ENCODE measurements at places on chromosomes 1 and 21. TPM values are rescaled to one million over a fixed set of nuclear protein-coding genes. Genes with fewer than 3 reads are reported as not detected.
A peak's percentile ranks its signal among the peaks of the same experiment; 100 is the strongest.

GRCh38 chr21:36388835-36389234 lies 3.6 kb downstream of the CHAF1B start:
- DNase-seq, result no peak

- no peak for DNase-seq
Observed at GRCh38 chr1:172487550-172487949, 43.7 kb upstream of the PIGC start.

GRCh38 chr1:92749024-92749634 lies 35.8 kb downstream of the EVI5 start:
- no peak for DNase-seq

DNA sequence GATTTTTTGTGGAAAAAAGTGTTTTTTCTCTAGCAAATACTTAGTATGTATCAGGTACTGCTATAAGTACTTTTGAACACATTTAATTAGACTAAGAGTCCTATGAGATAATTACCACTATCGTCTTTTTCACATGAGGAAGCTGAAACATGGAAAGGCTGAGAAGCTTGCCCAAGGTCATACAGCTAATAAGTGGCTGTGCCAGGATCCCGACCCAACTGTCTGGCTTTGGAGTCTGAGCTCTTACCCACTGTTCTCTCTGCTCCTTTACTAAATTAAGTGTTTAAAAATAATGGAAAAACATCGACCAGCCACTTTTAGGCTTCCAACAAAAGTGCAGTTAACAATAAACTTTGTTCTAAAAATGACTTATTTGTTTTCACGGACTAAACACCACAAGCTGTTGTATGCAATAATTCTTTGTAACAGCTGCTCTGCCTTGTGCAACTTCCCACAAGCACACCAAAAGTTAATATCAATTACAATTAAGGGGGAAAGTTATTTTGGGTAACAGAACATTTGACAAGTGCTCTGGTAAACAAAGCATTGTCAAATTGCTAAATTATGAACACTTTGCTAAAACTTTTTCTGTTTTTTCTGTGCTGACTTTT lies 75.7 kb downstream of the CRB1 start:
- DNase-seq, result no peak

DNA sequence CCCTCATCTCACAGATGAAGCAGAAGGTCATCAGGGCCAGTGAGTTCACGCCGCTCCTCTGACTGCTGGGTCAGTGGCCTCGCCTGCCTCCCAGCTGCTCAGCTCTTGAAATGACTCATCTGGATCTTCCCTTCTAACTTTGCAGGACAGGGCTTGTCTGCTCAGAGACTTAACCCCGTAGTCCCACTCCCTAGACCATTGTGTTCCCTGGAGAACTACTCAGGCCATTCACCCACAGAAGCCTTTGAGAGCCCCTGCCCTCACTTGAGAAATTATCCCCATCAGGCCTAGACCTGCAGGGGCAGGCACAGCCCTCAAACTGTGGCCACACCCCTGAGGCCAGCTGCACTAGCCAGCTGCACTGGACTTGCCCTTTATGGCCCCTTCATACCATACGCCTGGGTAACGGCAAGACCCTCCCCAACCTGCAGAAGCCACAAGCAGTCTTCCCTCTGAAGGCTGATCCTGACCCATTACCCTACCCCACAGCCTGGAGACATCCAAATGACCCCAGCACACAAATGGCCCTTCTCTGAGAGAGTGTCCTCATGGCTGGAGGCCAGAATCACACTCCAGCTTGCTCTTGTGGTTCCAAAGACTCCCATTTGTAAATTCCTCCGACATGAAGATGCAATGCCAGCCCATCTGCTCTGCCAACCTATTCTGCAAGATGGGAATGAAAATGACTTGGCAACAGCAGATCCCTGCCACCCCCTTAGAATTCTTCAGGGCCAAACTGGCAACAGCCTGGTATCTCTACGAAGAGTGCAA lies 33.2 kb downstream of the RCSD1 start:
- peak; percentile 41 for DNase-seq

Gene MYBPHL
- total RNA-seq, result not detected

DNA sequence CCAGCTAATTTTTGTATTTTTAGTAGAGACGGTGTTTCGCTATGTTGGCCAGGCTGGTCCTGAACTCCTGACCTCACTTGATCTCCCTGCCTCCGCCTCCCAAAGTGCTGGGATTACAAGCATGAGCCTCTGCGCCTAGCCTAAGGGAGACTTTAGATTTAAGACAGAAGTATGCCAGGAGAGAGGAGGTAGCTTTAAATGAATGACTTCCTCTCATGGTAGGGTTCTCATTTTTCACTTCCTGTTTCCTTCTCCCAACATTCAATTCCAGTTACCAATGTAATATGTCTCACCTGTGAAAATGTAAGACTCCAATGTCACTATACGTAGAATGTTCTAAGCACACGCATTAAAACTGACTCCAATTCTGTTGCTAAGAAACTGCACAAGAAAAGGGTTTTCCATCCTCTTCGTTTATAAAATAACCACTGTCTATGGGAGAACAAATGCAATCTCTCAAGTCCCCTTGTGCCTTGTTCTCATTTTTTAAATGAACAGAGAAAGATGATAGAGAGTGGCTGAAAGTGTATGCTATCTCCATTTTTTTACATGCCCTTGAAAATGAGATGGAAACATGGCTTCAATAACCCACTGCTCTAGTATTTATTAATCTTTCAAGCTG lies 140.0 kb downstream of the SLC45A1 start:
- no peak for DNase-seq

- no peak for DNase-seq
Observed at GRCh38 chr1:64087768-64088167, 115.7 kb upstream of the UBE2U start.

DNA sequence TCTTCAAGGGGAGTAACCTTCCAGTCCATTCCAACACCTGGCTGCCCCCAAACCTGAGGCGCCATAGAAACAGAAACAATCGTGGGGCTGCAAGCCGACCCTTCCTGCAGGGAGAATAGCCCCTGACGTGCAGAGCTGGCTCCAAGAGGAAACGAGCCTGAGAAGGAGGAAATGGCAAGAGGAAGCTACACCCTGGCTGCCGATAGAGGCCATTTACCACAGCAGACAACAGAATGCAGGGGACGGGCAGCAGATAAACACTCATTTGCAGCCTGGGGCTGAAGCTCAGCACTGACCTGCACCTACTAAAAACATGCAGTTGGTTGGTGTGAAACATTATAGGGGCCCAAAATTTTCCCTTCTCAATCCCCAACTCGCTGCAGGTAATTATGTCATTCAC lies 8.7 kb upstream of the TDRD10 start:
- no peak for DNase-seq

Gene ATXN7L2
- 2.8 TPM for total RNA-seq

DNA sequence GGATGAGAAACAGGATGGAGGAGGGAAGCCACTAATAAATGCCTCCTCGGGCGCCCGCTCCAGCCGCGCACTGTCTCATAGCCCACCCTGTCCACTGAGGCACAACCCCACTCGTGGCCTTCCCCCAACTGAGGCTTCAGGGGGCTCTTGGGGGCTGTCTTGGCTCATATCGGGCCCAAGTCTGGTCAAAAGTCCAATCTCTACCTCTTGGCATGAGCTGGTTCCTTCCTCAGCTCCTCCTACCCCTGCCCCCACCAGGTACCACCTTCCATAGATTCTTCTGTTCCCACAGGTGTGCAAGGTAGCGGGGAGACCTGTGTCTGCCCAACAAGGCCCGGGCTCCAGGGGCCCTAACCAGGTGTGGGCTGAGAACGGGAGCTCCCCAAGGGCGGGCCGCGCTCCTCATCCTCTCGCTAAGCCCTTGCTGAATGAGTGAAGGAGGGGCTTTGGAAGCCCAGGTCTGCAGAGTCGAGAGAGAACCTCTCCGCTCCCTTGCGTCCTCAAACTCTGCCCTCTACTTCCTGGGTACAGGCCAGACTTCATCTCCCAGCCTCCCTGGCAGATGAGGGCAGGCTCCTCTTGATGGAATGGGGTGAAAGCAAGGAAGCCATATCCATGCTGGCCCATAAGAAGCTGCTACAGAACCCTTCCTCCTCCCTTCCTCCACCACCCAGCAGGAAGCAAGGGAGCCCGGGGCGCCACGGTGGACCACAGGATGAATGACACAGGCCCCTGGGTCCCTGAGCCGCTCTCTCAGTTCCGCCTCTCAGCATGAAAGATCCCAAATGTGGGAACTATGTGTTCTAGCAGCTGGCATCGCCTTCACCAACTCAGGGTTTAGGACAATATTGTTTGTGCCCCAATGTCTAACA lies 74.7 kb downstream of the PSMG1 start:
- DNase-seq, result no peak

DNA sequence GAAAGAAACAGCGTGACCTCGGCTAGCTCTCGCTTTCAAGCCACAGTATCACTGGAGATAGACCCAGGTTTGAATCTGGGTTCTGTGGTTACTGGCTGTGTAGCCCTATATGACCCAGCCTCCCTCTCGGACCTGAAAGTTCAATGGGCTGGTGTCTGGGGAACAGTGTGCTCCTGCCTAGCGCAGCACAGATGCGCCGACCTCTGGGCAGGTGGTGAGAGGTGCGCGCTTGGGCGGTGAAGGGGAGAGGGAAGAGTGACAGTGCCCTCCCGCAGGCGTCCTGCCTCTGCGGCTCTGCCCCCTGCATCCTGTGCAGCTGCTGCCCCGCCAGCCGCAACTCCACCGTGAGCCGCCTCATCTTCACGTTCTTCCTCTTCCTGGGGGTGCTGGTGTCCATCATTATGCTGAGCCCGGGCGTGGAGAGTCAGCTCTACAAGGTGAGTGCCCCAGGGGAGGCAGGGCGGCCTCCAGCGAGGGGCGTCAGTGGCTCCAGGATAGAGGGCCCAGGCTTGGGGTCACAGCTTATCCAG lies 10.5 kb downstream of the SERINC2 start:
- DNase-seq, result peak; percentile 30

DNA sequence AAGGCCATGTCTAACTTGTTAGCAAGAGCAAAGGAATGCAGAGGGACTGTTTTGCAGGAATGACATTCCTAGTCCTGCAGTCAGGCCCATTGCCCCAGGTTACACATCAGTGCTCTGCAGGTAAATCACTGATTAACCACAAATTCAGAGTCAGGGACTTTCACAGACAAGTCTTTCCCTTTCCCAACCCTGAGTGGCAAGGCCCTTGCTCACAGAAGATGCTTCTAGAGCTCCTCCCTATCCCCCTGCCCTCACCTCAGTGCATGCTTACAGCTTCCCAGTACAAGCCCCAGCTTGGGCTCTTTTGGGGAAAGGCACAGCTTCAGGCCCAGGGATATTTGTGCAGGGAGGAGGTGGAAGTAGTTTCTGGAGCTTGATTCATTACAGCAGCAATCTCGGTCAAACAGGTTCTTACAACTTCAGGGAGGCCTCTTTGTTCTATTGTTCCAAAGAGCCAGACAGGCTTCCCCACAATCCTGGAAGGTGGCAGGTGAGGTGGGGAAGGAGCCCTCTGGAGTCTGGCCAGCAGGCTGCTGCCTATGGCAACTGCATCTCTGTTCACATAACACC lies 53.9 kb downstream of the CASQ2 start:
- peak; percentile 58 for DNase-seq

DNA sequence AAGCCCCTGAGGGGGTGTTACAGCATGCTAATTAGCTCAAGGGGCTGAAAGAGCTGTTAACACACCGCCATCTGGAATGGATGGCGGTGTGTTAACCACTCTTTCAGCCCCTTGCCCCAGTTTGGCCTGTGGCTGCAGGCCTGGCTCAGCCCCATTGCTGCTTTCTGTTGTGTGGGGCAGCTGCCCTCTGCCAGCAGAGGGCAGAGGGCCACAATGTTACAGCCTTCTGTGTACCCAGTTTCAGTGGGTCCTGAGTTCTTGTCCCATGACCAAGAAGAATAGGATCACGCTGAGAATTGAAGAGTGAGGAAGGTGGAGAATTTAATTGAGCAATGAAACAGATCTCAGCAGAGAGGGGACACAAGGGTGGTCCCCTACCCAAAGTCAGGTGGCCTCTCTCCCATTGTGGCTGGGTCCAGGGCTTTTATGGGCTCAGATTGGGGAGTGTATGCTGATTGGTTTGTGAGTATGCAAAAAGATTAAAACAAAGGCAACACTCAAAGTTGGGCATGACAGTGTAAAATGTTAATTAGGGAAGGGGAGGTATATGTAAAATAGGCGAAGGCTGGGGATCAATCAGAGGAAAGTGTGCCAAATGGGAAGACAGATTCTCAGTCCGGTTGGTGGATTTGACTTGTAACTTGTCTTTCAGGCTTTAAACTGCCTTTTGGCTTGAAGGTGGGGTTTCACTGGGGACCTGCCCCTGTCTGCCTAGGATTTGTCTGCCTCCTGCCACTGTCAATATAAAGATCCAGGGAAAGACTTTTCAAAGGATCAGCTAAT lies 142.2 kb downstream of the RABGAP1L start:
- DNase-seq, result no peak

GRCh38 chr1:85462931-85463649 lies 1.9 kb downstream of the DDAH1 start:
- no peak for DNase-seq

GRCh38 chr1:151273924-151274466 lies 8.1 kb upstream of the ZNF687 start:
- no peak for DNase-seq

- no peak for DNase-seq
Observed at GRCh38 chr1:9833632-9834031, 9.9 kb upstream of the CLSTN1 start.

Gene SEC16B
- 25.5 TPM for total RNA-seq

Gene LAX1
- not detected for total RNA-seq

DNA sequence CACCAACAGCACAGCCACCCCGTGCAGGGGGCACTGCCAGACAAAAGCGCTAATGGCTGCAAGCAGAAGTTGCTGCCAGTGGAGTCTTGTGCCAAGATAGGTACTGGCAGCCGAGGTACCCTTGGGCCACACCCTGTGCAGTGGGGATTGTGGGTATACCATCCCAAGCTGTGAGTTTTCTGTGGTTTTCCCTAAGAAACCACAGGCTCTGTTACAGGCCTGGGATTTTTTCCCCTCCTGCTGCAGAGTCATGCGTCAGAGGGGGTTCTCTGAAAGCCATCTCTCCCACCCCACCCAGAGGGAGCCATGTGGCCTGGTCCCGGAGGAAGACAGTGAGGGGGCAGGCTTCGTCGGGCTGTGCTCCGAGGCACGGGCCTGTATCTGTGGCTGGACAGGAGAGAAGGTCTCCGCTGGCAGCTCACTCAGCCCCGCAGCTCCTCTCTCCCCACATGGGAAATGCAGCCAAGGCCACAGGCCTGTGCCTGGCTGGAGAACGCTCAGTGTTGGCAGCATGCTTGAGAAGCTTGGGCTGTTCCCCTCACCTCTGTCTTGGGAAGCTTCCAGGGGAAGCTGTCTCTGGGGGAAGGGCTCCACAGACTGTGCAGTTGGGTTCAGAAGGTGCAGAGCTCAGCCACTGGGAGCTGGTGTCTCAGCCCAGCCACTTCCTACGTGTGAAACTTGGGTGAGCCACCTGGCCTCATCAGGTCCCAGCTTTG lies 42.5 kb downstream of the NEK2 start:
- peak; percentile 62 for DNase-seq

DNA sequence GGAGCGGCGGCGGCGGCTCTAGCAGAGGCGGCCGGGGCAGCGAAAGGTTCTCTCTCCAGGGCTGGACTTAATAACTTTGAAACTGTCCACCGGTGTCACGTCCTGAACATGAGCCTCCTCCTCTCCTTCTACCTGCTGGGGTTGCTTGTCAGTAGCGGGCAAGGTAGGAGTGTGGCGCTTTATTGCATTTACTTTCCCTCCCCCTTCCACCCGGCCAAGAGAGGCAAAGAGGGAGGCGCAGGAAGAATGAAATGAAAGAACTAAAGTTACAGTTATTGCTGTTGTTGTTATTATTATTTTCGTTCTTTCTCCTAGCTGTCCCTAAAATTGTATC lies 214 bp downstream of the NCAM2 start:
- DNase-seq, result peak; percentile 67

Gene RNF187
- total RNA-seq, result 174 TPM
